ENCODE measurements at places on chromosomes 1 and 21.

DNA sequence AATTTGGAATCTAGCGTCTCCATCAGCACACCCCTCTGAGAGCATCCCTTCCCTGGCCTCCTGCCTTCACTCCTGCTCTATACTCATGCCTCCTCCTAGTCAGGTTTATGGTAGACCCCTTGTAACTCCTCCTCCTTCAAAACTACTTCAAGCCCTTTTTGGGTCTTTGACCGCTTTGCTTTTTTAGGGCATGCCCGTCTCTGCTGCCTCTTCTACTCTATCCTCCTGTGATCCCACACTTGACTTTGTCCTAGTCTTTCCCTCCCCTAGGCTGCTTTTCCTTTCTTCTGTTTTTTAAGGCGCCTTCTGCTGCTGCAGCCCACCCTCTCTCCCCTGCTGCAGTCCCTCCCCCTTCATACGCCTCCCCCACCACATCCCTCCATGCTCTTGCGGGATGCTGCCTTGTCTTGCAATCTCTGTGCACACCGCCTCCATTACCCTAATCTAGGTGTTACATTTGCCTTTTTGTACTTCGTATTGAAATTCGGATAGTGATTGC, 1.5 kb downstream of the SNX27 start:
- no peak for DNase-seq

- no peak for DNase-seq
These were observed 81.4 kb downstream of the TGFBR3 start for GRCh38 chr1:91804546-91805023.

- DNase-seq = no peak
These were observed 18.3 kb upstream of the LRP8 start for GRCh38 chr1:53345996-53346813.

- no peak for DNase-seq
These were observed 29.7 kb upstream of the CYP4B1 start for GRCh38 chr1:46769028-46769740.

GRCh38 chr1:225926551-225927113, 2.6 kb upstream of the PYCR2 start:
- DNase-seq = no peak

- no peak for DNase-seq
These were observed 56.9 kb upstream of the LRP8 start for GRCh38 chr1:53384796-53385195.

- no peak for DNase-seq
These were observed 57.9 kb downstream of the MIER1 start for GRCh38 chr1:66982561-66983260.

DNA sequence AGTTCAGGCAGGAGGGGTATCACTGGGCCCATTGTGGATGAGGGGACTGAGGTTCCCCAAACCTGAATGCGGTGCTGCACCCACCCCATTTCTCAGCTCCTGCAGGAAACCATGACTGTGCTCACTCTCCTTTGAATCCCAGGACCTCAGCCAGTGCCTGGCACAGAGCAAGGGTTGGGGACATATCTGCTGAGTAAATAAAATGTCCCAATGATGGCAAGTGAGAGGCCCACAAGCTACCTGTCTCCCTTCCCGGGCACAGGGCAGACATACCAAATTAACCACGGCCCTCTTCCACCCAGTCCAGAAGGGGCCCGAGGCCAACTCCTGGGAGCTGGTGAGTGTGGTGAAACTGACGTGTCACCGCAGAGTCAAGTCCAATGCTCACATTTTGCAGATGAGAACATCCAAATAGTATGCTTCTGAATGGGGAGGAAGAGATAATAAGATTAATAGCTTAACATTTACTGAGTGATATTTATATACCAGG, 97.6 kb downstream of the EPHB2 start:
- DNase-seq = peak; percentile 92

GRCh38 chr21:44443891-44444285, 11.4 kb upstream of the LRRC3 start:
- DNase-seq = no peak

GRCh38 chr1:115306146-115306545, 31.9 kb downstream of the NGF start:
- DNase-seq = no peak

DNA sequence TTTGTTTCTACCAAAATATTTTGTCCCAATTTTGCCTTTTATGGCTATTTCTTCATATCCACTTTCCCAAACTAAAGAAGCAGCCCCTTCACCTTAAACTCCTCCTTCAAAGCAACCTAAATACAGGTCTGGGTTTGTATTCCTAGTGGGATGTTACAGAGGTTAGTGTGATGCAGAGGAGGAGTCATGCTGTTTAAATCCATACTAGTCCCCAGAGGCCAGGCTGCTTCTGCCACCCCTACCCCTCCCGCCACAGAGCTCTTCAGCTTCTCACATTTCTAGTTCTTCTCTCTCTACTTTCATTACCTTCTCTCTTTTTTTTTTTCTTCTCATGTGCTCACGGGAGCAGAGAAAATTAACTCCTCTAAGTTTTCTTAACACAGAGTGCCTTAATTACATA, 29.3 kb downstream of the SELL start:
- DNase-seq = no peak

- DNase-seq = no peak
These were observed 20.6 kb downstream of the XKR8 start for GRCh38 chr1:27980216-27980845.

GRCh38 chr1:33654267-33654834, 181.9 kb downstream of the ZSCAN20 start:
- peak; percentile 78 for DNase-seq

DNA sequence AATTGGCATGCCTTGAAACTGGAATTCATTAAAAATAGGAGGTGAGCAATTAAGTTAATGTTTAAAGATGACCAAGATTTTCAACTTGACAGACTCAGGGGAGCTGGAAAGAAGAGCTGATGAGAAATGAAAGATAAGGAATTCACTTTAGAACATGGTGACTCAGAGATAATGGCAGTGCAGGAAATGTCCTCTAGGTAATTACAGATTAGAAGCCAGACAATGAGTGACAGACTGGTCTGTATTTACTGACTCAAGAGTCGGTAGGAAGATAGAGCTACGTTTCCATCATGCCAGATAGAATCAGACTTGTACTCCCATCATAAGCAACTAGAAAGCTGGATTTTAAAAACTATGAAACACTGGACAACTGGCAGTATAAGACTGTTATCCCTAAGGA, 151.6 kb downstream of the AJAP1 start:
- no peak for DNase-seq

- DNase-seq = no peak
These were observed 32.0 kb downstream of the S100A6 start for GRCh38 chr1:153503766-153504165.

DNA sequence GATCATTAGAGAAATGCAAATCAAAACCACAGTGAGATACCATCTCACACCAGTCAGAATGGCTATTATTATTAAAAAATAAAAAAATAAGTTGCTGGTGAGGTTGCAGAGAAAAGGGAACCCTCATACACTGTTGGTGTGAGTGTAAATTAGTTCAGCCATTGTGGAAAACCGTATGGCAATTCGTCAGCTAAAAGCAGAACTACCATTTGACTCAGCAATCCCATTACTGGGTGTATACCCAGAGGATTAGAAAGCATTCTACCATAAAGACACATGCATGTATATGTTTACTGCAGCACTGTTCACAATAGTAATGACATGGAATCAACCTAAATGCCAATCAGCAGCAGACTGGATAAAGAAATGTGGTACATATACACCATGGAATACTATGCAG, 42.2 kb downstream of the GIPC2 start:
- no peak for DNase-seq

- DNase-seq = no peak
These were observed 1.2 kb downstream of the HMGCS2 start for GRCh38 chr1:119767486-119767885.

DNA sequence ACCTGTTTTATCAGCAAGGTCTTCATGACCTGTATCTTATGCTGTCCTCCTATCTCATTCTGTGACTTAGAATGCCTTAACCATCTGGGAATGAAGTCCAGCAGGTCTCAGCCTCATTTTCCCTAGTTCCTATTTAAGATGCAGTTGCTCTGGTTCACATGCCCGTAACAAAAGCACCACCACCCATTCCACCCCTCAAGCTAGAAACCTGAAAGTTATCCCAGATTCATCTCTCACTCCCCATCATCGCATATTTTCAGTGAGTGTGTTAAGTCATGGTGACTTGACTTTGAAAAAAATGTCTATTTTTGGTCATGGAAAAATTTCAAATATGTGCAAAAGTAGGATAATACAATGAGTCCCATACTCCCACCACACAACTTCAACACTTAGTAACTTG, 11.7 kb downstream of the HMGN2 start:
- peak; percentile 42 for DNase-seq

DNA sequence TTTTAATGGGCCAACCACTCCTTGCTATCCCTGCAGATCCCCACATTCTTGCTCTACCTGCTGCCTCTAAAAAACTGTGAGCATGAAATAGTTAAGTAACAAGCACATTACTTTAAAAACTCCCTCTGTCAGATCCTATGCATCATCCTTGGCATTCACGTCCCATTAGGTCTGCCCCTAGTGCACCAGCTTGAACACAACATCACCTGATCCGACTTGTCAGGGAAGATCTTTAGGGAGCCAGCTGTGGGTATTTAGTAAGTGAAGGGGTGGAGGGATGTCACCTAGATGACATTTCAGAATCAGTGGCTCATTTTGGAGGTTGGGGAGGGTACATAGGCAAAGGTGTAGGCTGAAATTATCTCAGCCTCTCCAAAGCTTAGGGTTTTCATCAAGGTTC, 33.5 kb downstream of the RXRG start:
- DNase-seq = no peak

- DNase-seq = no peak
These were observed 564.2 kb upstream of the ZRANB2 start for GRCh38 chr1:71645015-71645414.
